A549 treated with AZD2906 at 1 μM for 4 hours (cell line): ENCODE measurements at places on chromosomes 13 and 19. TPM values are rescaled to one million over a fixed set of nuclear protein-coding genes. Genes with fewer than 3 reads are reported as not detected.

Gene ZNF296
- total RNA-seq, result 12.1 to 21.4 TPM (median 18.9 TPM) in 5 replicates

Gene PTPRH
- 2.8 to 4.5 TPM (median 3.7 TPM) in 5 replicates for total RNA-seq

Gene SIGLEC8
- not detected in 5 replicates for total RNA-seq

Gene ANGPTL4
- 550 to 726 TPM (median 658 TPM) in 5 replicates for total RNA-seq

Gene TNNT1
- total RNA-seq, result 108 to 151 TPM (median 139 TPM) in 5 replicates

Gene RNF17
- not detected in 5 replicates for total RNA-seq

Gene DCT
- 0.01 TPM in 1 of 5 replicates, not detected in the others for total RNA-seq

Gene DACH1
- total RNA-seq, result not detected in 5 replicates

Gene ATP1A3
- total RNA-seq, result 3.3 to 4.9 TPM (median 4.2 TPM) in 5 replicates

Gene ZNF527
- 2.6 to 3.7 TPM (median 3.1 TPM) in 5 replicates for total RNA-seq

Gene FGF14
- total RNA-seq, result not detected in 5 replicates

Gene STAP2
- 0.09 to 0.24 TPM in 2 of 5 replicates, not detected in the others for total RNA-seq

Gene AP1M1
- 62.4 to 71.5 TPM (median 70.9 TPM) in 5 replicates for total RNA-seq

Gene PLK5
- 0.03 TPM in 1 of 5 replicates, not detected in the others for total RNA-seq

Gene VSIG10L
- 10.3 to 16.2 TPM (median 14.5 TPM) in 5 replicates for total RNA-seq

Gene SELENOV
- total RNA-seq, result not detected in 5 replicates

Gene ZNF724
- total RNA-seq, result 0.41 to 1.0 TPM (median 0.63 TPM) in 5 replicates

Gene ICAM1
- 2.5 to 5.4 TPM (median 3.9 TPM) in 5 replicates for total RNA-seq

Gene TSKS
- total RNA-seq, result not detected in 5 replicates

Gene STOML3
- not detected in 5 replicates for total RNA-seq

Gene ZNF865
- 7.1 to 12.5 TPM (median 12.2 TPM) in 5 replicates for total RNA-seq

Gene SIGLEC14
- total RNA-seq, result 0.08 to 0.15 TPM (median 0.08 TPM) in 3 of 5 replicates, not detected in the others

Gene SLC15A1
- 0.02 to 0.09 TPM (median 0.03 TPM) in 4 of 5 replicates, not detected in the other for total RNA-seq

Gene OR10H3
- not detected in 5 replicates for total RNA-seq

Gene SLC7A1
- total RNA-seq, result 28.0 to 32.7 TPM (median 29.1 TPM) in 5 replicates

Gene TFDP1
- 92.9 to 107 TPM (median 98.2 TPM) in 5 replicates for total RNA-seq

Gene ZNF285
- total RNA-seq, result 1.6 to 2.3 TPM (median 2.1 TPM) in 5 replicates

Gene HSD11B1L
- 3.5 to 5.2 TPM (median 4.3 TPM) in 5 replicates for total RNA-seq

Gene ANKRD24
- 0.17 to 0.29 TPM (median 0.24 TPM) in 5 replicates for total RNA-seq

Gene ELANE
- total RNA-seq, result 0.14 to 0.23 TPM (median 0.16 TPM) in 5 replicates

Gene SOX1
- total RNA-seq, result not detected in 5 replicates

Gene A1BG
- 8.5 to 15.2 TPM (median 13.9 TPM) in 5 replicates for total RNA-seq

Gene MISP3
- 2.2 to 4.3 TPM (median 3.9 TPM) in 5 replicates for total RNA-seq

Gene CCDC70
- not detected in 5 replicates for total RNA-seq

Gene RAB3A
- 0.46 to 0.72 TPM (median 0.55 TPM) in 5 replicates for total RNA-seq

Gene ZNF613
- 0.82 to 1.7 TPM (median 0.93 TPM) in 5 replicates for total RNA-seq

Gene MYDGF
- total RNA-seq, result 116 to 145 TPM (median 140 TPM) in 5 replicates

Gene SYNE4
- 0.04 to 0.50 TPM (median 0.25 TPM) in 5 replicates for total RNA-seq

Gene LGALS14
- total RNA-seq, result not detected in 5 replicates

Gene NALCN
- total RNA-seq, result 3.1 to 4.2 TPM (median 3.9 TPM) in 5 replicates

Gene MVB12A
- total RNA-seq, result 30.6 to 42.8 TPM (median 40.1 TPM) in 5 replicates

Gene STARD13
- total RNA-seq, result 5.8 to 6.8 TPM (median 6.2 TPM) in 5 replicates

Gene RLN3
- total RNA-seq, result not detected in 5 replicates

Gene NLRP5
- total RNA-seq, result 0.02 to 0.07 TPM (median 0.05 TPM) in 4 of 5 replicates, not detected in the other

Gene C1QTNF9B
- total RNA-seq, result 0.05 TPM in 1 of 5 replicates, not detected in the others

Gene FPR1
- 0.09 to 0.19 TPM (median 0.15 TPM) in 5 replicates for total RNA-seq

Gene LCP1
- 0.07 to 0.19 TPM (median 0.15 TPM) in 5 replicates for total RNA-seq

Gene CRX
- total RNA-seq, result not detected in 5 replicates

Gene LRRC25
- total RNA-seq, result 0.06 TPM in 1 of 5 replicates, not detected in the others

Gene IGSF23
- 0.36 to 0.67 TPM (median 0.42 TPM) in 5 replicates for total RNA-seq

Gene C13orf46
- total RNA-seq, result 0.11 to 0.41 TPM (median 0.23 TPM) in 5 replicates
